ENCODE measurements at places on chromosomes 16 and 17.

GRCh38 chr17:55289106-55289446 lies 24.3 kb downstream of the HLF start:
- no peak for DNase-seq

DNA sequence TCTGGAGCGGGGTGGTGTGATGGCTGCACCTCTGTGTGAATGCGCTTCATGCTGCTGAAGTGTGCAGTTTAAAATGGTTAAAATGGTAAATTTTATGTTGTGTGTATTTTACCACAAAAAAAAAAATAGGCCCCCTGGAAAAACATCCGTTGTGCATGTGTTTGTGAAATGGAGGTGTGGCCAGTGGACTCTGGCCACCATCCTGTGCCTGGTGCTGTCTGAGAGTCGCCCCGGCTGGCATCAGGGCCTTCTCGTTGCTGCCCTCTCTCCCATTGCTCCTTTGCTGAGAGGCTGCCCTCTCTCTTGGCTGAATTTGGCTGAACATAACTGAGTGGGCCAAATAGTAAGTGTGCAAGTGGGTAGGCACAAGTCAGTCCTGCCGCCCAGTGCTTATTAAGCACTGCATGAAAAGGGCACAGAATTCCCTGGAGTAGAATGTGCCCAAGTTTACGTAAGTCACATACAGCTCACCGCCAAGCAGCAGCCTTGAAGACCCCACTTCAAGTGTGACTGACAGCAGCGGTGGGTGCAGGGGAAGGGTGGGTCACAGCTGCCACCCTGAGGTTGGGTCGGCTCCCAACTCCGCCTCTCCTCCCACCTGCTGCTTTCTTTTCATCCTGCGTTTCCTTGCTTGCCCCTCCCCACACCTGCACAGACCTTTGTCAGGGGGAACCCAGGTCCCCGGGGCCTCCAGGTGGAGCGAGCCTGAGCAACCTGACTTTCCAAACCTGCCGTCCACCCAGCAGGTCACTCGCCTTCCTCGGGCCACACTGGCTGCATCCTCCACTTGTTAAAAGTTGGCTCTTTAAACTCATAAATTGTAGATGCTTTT lies 46.8 kb downstream of the FOXK2 start:
- no peak for DNase-seq

DNA sequence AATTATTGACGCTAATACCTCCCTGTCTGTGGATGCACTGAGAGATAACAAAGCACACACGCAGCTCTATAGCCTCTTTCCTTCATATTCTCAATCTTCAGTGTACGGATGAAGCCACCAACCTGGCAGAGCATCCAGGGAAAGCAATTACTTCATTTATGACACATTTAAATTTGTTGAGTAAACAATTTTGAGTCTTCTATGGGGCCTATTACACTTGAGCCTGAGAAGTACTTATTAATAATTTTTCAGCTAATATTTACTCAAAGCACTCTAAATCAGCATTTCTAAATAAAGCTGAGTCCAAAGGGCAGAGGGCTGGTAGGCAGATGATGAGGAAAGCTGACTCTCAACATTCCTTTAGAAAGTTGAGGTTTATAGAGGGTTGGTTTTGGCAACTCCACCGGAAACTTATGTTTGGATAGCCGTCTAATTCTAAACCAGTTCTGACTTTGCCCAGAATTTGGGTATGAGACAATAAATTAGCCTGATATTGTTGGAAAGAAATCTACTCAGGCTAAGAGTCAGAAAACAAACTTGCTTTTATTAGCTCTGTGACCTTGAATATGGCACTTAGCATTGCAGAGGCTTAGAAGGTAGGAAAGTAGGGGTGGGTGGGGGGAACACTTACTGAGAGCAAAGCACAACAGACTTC lies 643.5 kb downstream of the CDH11 start:
- no peak for DNase-seq

DNA sequence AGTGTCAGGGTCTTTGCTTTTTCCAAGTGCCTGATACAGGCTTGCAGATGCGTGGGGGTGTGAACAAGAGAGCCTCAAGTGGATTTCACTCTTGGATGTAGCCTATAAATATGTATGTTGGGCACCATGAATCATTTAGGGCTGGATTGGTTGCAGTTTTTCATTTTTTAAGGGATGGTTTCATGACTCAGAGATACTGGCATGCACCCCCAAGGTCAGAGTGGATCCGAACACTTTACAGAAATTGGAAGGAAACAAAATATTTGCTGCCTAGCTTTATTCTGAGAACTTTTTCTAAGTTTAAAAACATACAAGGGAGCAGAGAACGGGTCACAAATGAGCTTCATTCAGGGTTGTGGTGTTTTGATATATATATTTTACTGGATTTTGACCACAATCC lies 436.8 kb upstream of the ERCC4 start:
- no peak for DNase-seq

- no peak for DNase-seq
Observed at GRCh38 chr17:69207151-69207550, 21.5 kb downstream of the ABCA10 start.

DNA sequence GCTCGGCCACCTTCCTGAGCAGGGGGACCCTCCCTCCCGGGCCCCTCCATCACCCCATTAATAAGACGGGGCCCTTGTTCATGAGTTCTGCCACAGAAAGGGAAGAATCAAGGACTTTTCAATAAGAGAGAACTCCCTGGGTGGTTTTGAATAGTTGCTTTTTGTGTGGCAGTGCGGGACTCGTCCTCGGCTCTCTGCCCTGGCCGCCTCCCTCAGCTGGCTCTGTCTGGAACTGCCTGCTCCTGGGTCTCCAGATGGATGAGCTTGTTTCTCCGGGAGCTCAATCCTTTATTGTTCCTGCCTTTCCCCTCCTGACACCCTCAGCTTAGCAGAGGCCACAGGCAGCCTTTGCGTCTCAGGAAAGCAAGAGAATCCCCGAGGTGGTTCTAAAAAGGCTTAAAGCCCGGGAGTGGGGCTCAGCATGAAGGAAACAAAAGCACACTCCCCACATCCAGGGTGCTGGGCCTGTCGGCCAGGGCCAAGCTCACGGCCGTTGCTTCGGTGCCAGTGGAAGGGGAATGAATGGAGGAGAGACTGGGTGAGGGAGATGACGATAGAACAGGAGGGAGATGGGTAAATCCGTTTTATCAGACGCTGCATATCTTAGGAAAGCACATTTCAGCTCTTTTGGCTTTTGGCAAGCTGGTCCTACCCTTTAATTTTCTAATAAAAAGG lies 60.2 kb downstream of the RAI1 start:
- no peak for DNase-seq

- no peak for DNase-seq
Observed at GRCh38 chr17:78559749-78560368, 17.3 kb downstream of the DNAH17 start.

DNA sequence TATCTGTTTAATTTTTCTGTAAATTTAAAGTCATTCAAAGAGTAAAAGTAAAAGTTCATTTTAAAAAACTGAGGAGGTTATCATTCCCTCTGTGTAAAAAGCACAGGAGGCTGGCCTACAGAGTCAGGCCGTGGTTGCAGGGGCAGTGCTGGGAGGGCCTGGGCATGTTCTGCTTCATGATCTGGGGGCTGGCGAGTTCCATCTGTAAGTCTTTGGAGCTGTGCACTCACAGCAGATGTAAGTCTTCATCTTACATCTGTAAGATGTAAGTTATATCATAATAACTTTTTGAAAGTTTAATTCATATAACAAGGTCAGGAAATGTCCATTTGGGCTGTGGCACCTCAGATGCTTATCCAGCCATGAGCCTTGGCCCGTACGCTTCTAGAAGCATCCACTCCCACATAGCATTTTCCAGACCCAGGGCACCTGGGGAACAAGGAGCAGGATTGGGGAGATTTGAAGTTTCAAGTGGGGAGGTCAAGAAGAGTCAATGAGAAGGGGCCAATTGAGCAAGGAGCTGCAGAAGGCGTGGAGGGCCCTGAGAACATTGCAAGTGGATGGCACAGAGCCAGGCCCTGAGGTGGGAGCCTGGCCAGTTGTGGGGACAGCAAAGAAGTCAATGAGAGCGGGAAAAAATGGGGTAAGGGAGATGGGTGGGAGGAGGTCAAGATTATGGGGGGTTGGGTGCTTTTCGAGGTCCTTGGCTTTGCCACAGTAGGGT lies 54.1 kb downstream of the TNFRSF13B start:
- no peak for DNase-seq

DNA sequence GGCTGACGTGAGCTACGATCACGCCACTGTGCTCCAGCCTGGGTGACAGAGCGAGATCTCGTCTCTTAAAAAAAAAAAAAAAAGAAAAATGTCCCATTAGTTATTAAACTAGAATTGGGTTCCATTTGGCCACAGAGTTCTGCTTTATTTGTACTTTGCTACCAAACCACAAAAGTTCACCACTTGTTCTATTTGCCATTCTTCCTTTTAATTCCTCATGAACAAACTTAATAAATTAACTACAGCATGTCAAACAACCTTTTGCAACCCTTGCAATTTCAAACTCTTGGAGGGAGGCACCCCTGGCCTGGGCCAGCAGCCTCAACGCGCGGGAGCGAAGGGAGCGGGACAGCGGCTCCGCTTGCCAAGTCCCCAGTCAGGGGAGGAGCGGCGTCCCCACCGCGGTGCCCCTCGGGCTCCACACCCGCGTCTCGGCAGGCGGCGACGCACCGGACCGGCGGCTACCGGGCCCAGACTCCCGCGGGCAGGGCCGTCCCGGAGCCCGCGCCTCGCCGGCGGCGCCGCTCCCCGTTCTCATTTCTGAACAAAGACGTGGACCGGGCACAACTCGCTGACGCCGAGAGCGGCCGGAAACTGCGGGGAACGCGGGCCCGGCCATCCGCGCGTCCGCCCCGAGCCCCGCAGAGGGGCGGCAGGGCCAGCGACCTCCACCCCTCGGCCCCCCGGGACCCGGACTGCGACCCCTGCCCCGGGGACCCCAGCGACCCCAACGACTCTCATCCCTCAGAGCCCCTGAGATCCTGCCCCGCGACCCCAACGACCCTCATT lies 775 bp downstream of the CYTH1 start:
- DNase-seq, result no peak

DNA sequence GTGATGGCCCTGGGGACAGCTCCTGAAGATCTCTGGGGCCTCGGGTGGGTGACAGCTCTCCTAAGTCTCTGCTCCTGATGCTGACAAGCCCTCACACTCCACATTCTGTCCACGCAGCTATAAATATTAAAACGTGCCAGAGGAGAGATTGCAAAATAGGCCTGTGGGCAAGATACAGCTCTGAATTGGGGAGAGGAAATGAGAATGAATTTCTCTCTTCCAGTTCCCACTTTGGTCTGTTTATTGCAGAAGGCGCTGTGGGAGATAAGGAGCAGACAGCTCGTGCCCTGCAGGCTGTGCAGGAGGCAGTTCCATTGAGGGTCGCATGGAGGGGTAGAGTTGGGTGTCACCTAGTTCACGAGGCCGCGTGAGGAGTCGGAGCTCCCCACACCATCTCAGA lies 87.5 kb upstream of the SDK2 start:
- no peak for DNase-seq

DNA sequence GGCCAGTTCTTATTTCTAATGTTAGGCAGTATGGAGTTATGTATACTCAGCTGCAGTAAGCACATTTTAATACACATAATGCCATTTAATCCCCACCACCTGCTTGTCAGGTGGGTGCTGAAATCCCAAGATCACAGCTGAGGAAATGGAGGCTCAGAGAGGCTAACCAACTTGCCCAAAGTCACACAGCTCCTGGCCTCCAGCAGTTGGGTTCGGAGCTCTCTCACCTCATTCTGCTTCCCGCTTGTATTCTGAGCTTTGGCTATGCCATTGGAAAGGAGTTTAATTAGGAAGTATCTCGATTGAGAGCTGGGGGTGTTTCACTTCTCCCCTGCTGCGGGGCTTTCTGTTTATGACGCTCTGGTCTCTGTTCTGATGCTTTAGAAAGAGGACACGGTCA lies 72.6 kb upstream of the CACNG5 start:
- DNase-seq, result no peak

- DNase-seq, result no peak
Observed at GRCh38 chr17:58508341-58509067, 5.9 kb downstream of the MTMR4 start.

DNA sequence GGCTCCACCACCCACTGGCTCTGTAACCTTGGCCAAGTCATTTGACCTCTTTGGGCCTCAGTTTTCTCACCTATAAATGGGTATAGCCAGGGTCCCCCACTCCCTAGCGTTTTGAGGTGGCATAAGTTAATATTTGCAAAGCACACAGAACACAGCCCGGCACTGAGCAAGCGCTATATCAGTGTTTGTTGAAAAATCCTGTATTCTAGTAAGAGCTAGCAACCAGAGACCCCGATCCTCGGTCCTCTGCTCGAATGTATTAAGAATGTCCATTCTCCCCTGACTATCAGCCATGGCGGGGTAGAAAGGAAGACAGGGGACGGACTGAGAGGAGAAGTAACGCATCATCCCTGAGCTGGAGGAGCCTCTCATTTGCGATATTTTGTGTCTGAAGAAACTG lies 131.2 kb downstream of the IRF8 start:
- DNase-seq, result no peak

DNA sequence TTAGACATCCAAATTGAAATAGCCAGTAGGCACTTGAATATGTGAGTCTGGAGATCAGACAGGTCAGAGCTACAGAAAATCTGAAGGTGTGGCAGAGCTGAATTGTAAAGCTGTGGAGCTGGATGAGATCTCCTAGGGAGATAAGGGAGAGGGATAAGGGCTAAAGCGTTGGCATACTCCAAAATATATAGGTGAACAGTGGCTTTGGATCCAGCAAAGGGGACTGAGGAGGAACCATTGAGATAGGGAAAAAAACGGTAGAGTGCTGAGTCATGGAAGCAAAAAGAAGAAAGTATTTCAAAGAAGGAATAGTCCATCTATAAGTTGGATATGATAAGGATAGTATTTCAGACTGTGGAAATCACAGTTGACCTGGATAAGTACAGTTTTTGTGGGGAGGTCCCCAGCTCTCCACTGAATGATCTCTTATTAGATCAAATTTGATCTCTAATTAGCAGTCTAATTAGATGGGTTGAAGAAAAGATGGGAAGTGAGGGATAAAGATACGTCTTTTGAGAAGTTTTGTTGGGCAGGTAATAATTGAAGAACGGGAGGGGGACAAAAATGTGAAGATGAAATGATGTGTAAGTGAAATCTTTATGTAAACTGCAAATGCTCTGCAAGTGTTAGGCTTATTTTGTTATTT lies 587 bp upstream of the DBF4B start:
- DNase-seq, result no peak

DNA sequence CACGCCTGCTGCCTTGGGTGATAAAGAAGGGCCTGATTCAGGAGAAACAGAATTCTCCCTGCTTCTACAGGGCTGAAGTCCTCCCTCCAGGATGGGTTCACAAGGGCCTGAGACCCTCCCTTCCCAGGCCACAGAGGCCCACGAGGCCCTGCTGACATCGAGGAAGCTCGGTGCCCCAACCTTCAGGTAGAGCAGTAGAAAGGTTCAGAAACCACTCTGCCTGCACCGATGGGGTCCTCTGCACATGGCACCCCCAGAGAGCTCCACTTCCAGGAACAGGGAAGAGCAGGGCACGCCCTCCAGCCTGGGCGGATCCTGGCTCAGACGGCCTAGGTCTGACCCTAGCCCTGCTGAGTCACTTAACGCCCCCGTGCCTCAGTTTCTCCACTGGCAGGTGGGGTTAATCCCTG lies 773 bp downstream of the CENPX start:
- DNase-seq, result no peak

Measured in cortex of kidney (tissue), 1 donor.